ENCODE measurements at places on chromosomes 11 and 22.

GRCh38 chr11:2528301-2529050 is 83.7 kb downstream of the KCNQ1 start:
- no peak for DNase-seq

DNA sequence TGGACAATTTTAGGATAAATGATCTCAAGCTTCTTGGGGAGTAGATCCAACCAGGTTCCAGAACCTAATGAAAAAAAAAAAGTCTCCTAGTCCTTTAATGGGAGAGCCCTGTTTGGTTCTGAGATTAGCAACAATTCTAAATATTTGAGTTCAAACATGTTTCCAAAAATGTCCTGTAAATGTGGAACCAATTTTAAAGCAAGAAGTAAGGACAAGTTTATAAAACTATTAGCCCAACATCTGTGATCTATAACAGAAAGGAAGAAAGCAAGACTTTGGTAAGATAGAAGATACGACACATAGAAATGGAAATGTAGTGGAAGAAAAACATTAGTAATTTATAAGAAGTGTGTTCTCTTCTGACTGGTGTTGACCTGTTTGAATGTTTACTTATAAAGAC is 79.7 kb upstream of the SLC5A12 start:
- DNase-seq, result no peak

DNA sequence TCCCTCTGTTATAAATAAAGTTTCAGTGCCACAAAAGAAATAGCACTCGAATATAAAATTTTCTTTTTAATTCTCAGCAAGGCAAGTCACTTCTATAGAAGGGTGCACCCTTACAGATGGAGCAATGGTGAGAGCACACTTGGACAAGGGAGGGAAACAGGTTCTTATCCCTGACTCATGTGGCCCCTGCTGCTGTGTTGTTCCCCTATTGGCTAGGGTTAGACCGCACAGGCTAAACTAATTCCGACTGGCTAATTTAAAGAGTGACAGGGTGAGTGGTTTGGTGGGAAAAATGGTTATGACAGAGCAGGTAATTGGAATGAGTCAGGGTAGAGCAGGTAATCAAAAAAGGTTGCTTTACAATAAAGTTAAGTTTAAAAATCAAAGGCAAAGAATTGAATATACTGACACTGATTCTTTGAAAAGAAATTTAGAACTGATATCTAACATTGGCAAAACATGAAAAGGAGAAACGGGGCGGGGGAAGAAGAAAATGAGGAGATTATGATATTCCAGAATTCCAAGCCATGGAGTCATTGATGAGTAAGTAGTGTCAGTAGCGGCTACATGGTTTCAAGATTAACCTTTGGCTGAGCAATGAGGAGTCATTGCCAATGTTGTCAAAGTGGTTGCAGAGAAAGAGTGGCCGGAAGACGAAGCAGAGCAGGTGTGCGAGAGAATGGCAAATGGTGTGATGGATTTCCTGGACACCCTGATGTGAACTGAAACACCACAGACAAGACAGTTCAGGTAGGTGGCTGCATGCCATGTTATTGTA is 48.4 kb upstream of the MRGPRX1 start:
- no peak for DNase-seq

DNA sequence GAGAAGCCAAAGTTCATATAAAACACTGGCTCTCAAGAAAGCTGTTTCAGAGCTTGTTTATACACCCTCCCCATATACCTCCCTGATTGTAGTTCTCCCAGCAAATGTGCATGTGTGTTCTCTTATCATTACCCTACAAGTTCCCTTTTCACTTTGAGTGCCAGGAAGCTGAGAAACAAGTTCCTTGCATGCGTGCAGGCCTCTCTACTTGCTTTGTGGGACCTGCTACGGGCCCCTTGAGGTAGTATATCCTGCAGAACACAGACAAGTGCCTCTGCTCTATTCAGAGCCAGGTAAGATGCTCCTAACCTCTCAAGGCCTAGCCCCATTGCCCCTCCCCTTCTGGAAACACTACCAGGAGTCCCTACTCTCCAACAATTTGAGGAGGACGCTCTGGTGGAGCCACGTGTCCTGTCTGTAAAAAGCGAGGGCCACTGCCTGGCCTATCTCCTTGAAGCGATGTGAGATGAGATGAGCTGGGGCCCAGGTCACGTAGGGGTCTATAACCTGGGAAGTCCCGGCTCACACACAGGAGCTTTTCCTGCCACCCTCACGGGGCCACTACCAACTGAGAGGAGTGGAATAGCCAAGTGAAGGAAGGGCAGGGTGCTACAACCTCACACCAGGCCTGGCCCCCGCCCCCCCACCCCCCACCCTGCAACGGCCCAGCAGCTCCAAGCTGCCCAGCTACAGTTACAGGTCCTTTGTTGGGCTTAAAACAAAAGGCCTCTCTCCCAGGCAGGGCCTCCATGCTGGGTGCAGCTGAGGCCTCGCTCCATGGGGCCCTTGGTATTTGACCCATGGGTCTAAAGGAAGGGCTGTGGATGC is 2.6 kb upstream of the ATP5MGL start:
- DNase-seq, result no peak

- DNase-seq, result peak; percentile 28
These were observed 38.6 kb upstream of the BMAL1 start for GRCh38 chr11:13238879-13239514.

DNA sequence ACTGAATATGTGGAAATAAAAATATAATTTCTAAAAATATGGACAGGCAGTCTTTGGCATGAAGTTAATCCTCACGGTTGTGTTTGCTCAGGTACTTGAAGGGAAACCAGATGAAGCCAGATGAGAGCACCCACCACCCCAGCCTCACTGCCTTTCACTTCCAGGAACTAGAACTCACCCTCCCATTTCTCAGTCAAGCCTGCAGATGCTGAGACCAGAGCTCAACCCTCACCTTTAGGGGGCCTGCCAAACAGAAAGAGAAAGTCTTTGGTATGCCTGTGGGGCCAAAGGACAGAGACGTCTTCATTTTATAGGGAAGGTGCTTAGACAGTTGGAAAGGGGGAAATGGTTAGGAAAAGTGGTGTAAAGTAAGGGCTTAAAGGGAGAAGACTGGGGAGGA is 252.8 kb upstream of the PLET1 start:
- DNase-seq, result no peak

DNA sequence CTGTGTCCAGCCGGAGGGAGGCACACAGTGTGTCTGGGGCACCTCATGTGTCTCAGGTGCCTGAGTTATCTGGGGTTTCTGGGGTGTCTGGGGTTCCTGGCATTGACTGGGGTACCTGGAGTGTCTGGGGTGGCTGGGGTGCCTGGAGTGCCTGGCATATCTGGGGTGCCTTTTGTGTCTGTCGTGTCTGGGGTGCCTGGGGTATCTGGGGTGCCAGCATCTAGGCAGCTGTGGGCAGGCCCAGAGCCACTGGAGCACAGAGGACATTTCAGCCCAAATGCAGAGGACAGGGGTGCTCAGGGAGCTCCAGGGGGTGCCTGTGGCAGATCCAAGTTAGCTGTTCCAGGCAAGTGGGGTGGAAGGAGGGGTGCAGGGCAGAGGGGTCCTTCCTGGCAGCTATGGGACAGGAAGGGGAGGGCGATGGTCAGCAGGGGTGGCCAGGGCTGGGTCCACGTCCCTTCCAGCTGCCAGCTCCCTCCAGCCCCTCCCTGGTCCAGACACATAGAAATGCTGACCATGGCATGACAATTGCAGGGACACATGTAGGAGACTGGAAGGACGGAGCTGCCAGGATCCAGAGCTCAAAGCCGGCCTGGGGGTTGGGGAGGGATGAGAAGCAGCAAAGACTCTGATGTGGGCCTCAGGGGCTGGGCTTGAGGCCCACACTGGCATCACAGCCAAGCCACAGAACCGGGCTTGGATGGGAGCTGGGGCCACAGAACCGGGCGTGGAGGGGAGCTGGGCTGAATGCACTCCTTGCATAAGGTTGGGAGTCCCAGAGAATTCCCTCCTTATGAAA is 133.0 kb downstream of the BRD1 start:
- no peak for DNase-seq

DNA sequence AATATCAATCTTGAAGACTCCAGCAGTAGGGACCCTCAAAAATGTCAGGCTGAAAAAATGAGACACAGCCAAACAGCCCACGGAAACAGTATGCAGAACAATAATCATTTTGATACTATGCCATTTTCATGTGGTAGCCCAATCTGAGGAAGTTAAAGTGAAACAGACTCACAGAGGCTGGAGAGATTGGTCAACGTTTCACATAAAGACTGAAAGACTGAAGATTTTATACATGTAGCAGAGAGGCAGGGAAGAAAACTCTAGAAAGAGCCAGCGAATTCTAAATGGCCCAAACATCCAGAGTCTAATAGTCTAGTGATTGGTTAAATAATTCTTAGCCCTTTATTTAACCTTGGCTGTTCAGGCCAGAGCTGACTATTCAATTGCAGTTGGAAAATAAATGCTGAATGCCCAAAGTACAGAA is 49.4 kb downstream of the MAML2 start:
- DNase-seq, result no peak

GRCh38 chr11:45503311-45503710 is 162.1 kb downstream of the CHST1 start:
- no peak for DNase-seq

GRCh38 chr11:133480722-133481121 is 51.6 kb downstream of the OPCML start:
- no peak for DNase-seq

- no peak for DNase-seq
These were observed 21.4 kb downstream of the CD44 start for GRCh38 chr11:35160246-35160824.

DNA sequence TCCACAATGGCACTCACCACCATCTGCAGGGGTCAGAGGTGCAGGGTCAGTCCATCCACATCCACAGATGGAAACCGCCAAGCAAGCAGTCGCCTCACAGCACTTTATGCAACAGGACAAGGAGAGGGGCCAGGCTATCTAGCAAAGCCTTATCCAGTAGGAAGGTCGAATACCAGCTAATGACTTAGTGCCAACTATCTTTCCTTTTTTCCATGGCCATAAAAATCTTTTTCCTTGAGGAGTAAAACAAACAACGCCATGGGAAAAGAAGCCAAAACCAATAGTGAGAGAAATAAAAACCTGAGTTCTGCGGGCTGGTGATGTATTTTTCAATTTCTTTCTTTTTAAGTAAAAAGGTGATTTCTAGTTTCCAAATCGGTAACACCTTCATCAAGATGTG is 8.2 kb downstream of the SNX19 start:
- no peak for DNase-seq

- no peak for DNase-seq
These were observed 1.8 kb upstream of the FAR1 start for GRCh38 chr11:13666708-13667107.

DNA sequence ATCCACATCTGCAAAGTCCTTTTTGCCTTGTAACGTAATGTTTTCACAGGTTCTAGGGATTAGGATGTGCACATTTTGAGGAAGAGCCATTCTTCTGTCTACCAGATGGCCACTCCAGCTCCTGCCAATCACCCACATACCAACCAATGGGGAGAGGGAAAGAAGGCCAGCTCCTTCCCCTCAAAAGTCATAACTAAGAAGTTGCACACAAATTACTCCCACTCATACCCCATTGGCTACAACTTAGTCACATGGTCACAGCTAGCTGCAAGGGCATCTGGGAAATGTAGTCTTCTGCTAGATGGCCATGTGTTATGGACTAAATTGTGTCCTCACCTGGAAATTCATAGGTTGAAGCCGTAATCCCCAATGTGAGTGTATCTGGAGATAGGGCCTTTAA is 15.4 kb upstream of the MYOD1 start:
- no peak for DNase-seq

- DNase-seq, result no peak
These were observed 188.0 kb downstream of the MAML2 start for GRCh38 chr11:96154802-96155520.

GRCh38 chr11:117925198-117925925 is 3.8 kb downstream of the TMPRSS13 start:
- DNase-seq, result no peak

DNA sequence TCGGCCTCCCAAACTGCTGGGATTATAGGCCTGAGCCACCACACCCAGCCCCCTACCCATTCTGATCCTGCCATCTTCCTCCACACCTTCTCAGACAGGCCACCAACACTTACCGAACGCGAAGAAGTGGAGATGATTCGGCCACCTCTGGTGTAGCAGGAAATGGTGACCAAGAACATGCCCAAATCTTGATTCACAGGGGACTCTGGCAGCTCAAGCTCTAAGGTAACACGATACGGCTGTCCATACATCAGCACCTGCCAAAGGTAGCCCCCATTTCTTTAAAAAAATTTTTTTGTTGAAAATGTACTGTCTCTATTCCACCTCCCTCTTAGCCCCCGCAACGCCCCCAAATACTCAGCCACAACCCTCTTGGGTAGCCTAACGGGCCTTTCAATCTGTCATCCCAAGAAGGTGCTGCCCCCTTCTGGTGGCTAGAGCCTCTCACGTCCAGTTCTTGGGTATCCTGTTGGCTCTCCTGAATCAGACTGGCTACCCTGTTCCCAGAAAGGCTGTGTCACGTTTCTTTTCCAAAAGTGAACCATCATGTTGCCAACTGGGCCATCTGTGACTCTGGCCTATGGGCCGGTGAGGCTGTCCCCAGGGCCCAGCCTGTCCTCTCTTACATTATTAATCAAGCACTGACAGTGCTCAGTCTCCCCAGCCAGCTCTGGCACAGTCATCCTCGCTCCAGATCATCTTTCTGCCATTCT is 5.3 kb upstream of the LRRN4CL start:
- peak; percentile 48 for DNase-seq

DNA sequence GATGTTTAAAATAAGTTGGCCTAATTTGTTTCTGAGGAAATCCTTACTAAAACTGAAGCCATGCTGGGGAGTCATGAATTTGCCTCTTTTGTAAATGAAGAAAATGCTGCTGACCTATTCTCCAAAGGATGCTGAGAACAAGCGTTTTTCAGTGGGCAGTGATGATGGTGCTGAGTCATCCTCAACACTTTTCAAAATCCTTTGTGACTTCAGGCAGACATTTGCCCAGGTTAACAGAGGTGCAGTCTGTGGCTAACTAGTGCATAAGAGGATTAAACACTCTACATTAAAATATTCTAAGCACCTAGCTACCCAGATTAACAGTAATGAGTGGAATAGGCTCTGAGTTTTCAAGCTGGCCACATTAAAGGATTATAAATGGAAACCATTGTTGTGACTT is 509.0 kb downstream of the DLG2 start:
- DNase-seq, result no peak

- no peak for DNase-seq
These were observed 49.2 kb downstream of the CNTN5 start for GRCh38 chr11:99069856-99070444.

DNA sequence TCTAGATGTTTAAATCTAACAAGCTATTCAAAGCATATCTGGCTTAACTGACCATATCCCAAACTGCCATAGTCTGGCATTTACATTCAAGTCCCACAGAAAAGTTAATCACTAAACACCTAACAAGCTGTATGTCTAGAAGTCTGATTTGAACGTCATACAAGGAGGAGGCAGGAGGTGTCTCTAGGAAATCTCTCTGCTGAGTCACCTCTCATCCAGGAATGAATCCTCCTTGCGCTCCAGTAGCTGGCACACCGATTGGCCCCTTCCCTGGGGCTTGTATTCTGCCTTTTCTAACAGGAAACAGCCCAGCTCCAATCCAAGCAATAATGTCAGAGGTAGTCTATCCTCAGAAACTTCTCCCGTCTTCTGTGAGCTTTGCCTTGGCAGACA is 31.8 kb downstream of the FEZ1 start:
- no peak for DNase-seq

Data from NCI-H1694 (cell line).